ENCODE measurements at places on chromosomes 12 and 14.

GRCh38 chr12:94100211-94100627 lies 48.2 kb upstream of the PLXNC1 start:
- peak; percentile 91 for DNase-seq

- DNase-seq: no peak
Observed at GRCh38 chr14:105881021-105881930, 354.9 kb downstream of the TMEM121 start.

DNA sequence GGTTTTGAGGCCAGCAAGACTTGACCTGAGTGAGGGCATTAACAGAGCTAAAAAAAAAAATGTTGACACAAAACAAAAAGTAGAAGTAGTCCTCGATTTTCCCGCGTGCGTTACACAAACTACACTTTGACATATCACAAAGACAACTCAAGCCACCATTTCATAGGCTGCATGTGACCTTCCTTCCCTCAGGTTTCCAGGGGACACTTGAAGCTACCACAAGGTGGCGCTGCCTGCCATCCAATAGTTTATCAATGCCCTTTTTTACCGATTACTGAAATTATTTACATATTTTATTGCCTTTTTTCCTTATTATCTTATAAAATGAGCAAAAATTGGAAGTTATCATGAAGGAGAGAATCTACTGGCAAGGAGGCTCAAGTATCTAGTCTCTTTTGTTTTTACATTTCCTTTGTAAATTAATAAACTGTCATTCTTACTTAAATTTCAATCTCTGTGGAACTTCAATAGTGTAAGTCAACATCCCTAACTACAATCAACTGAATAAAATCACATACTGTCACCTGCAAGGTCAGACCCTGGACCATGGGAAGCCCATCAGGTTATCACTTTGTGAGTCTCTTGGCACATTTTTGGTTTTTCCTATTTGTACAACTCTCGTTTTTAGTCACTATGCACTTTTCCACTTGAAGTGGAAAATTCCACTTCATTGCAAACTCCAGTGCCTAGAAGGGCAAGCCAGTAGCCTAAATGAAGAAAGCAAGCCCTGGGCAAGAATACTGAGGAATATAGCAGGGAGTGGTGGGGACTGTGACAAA lies 84.6 kb upstream of the CPSF6 start:
- peak; percentile 46 for DNase-seq

DNA sequence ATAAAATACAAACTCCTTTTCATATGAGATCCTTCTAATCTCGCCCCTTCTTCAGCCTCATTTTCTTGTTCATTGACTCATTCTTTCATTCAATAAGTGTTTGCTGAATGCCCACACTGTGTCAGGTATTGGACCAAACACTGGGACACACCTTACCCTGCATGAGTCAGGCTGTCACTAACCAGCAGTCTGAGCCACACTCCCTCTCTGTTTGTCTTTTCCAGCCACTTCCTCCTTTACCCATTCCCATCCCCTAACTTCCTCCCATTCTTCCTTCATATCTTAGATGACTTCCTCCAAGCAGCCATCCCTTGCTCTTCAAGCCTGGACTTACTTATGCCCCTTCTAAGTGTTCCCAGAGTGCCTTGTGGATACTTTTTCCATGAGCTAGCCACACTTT lies 27.0 kb upstream of the HIF1A start:
- no peak for DNase-seq

DNA sequence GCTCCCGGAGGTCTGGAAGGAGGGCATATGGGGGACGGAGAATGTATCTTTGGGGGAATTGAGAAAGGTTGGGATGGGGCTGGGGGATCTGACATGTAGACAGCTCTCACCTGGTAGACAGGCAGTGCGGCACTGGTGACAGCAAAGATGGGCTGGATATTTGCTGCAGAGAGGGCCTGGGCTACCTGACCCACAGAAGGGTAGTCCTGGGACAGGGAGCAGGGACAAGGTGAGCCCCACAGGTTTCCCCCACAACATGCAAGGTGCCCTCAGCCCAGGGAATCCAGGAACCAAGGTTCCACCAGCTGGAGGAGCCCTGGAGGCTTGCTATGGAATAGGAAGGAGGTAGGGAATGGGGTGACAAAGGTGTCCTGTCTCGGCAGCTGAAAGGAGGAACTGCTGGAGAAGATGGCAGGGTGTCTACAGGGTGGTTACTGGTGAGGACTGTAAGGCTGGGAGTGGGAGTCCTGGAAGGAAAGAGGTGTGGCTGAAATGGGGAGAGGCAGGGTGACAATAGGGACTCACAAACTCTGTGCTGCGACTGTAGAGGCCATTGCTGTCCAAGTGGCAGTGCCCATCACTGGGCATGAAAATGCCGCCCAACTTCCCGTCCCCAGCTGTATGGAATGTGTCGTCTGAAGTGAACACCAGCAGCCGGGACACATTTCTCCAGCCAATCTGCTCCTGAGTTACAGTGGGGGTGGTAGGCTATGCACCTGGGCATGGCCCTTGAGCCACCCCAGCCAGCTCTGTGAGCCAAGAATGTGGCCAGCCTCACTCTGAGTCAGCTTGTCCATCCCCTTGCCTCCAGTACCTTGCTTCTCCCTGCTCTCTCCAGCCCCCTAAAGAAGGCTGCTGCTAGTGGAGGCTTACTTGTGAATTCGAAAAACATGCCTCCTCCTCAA lies 11.3 kb downstream of the ITGB7 start:
- DNase-seq: no peak

DNA sequence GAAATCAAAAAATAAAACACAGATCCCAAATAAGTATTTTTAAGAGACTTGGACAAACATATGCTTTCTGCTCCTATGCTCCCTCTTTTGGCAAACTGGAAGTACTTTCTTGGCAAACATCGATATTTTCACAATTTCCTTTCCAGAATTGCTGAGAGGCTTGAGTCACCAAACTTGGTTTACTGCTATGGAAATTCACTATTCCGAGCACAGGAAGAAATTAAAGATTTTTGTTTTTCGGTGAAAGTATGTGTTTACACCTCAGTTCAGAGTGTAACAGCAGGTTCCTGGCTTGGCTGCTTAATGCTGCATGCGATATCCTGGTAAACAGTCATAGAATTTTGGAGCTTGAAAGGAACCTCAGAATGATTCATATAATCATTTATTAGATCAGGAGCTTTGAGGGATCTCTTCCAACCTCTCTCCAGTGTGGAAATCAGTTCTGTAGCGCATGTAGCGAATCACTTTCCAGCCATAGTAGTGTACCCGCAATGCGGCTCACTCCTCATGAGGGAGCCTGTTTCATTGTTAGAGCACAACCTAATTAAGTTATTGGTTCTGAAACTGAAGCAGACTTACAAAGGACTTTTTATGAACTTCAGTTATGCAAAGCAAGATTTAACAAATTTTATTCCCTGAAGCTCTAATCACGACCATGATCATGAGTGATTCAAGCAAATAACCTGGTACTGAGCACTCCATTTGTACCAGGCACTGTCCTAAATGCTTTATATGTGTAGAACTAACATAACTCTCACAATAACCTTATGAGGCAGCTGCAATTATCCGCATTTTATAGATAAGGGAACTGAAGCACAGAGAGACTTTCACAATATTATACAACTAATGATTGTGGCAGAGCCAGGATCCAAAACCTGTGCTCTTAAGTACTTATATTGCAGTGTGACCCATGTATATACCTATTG lies 56.4 kb upstream of the ATP2A2 start:
- peak; percentile 83 for DNase-seq

- no peak for DNase-seq
Observed at GRCh38 chr12:7557227-7557626, 53.6 kb upstream of the CD163 start.

DNA sequence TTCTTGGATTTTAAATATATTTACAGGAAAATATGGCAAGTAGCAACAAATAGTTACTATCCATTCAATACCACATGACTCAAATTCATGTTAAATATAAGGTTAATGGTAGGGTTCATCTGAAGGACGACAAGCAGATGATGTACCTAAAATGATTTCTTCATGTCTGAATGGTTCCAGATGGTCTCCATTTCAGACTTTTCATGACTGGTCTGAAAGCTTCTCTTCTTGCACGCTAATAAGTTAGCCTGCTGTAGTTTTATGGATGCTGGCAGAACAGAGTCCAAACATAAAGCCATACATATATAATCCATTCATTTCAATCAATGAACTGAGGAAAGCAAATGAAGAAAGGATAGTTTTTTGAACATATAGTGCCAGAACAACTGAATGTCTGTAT lies 257.0 kb upstream of the MGAT4C start:
- DNase-seq: peak; percentile 53

- DNase-seq: peak; percentile 70
Observed at GRCh38 chr14:97456958-97457357, 659.8 kb downstream of the VRK1 start.

DNA sequence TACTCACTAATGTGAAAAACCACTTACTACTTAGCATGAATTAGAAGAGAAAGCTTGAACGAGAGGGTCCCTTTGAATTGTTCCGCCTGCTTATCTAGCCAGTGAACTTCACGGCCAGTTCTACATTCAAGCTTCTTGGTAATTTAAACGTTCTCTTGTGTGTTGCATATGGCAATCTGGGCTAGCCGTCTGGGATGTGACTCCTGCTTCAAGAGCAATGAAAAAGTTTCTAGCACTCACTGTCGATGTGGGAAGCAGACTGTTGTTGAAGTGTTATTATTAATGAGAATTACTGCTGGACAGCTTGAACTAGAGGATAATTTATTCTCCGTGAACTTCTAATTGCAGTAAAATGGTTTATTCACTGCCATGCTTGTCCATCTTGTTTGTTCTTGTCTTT lies 93.9 kb downstream of the SLC15A5 start:
- no peak for DNase-seq

GRCh38 chr12:52980650-52981423 lies 25.4 kb upstream of the EIF4B start:
- DNase-seq: peak; percentile 88

GRCh38 chr14:28406196-28406595 lies 360.4 kb upstream of the FOXG1 start:
- peak; percentile 12 for DNase-seq

- DNase-seq: no peak
Observed at GRCh38 chr14:24254630-24255392, 8.2 kb downstream of the TGM1 start.

DNA sequence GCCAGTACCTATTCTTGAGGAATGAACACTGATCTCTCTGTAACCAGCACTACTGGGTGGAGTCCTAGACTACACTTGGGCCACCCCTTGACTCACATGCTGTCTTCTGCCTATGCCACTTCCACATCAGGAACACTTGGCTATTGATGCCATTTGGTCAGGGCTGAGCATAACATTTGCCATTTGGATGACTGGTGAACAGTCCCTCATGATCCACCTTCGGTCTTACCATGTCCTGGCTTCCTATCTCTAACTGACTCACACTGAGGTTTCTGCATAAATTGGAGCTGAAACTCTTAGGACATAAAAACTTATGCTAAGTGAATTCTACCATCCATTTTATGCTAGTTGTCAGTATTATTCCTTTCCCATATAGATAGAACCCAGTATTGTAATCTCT lies 91.7 kb upstream of the PELI2 start:
- no peak for DNase-seq

- no peak for DNase-seq
Observed at GRCh38 chr12:16229676-16230075, 47.8 kb downstream of the SLC15A5 start.

DNA sequence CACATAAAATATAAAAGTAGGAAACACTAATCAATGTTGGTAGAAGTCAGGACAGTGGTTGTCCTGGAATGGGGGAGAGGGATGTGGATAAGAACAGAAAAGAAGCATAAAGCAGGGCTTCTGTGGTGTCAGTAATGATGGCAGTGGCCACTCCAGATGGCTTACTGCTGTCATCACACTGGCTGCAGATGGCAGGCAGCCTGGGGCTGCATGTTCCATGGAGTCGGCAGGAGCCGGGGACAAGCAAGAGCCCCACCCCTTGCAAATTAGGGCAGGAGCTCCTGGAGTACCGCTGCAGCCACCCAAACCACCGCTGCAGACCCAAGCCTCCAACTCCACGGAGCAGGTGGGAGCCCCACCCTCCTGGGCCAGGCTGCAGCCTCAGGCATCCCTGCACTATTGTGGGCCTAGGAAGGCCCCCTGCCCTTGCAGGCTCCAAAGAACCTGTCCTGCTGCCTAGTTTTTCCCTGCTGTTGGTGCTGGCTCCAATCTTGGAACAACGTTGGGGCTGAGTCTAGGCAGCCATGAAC lies 28.8 kb upstream of the SLC5A8 start:
- no peak for DNase-seq

DNA sequence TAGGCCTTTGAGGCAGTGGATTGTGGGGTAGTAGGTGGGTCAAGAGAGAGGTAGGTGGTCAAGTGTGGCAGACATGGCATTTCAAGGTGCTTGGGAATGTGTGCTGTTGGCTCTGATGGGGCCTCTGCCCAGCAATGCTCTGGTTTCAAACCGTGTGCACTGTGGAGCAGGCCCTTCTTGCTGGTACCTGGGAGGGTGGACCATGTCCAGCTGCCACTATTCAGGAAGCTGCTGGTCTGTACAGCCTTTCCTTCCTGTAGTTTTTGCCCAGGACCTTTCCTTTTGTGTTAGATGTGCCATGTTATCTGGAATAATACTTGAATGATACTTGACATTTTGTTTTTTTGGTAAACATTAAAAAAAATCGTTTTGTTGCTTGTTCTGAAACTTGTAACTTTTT lies 14.8 kb downstream of the RIMKLB start:
- no peak for DNase-seq

DNA sequence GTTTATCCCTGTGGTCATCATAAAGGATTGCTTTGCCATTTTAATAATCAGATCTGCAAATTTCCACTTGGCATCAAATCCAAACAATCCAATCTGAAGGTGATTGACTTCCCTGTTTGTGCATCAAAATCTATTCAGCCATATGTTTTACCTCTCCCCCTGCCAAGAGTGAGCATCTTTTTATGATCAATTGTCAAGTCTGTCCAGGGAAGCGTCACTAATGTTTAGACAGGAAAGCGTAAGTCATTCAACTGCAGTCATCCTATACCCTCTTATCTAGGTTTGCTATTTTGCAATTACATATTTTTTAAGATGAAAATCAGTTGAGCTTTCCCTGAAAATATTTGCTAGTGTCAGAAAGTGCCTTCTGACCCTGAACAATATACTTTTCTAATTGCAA lies 1224.1 kb upstream of the SEL1L start:
- no peak for DNase-seq

DNA sequence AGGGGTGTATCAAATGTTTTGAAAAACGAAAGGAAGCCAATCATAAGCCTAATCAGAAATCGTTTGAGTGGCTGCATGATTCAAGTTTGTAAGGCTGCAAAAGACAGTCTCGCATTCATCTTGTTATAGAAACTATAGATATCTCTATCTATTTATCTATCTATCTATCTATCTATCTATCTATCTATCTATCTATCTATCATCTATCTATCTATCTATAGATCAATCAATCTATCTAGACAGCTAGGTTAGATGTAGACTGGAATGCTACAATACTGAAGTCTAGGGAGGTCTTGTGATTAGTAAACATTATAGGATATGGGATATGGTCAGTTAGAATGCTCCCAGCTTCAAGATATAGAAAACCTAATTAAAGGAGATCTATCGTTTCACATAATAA lies 52.2 kb upstream of the BTG1 start:
- no peak for DNase-seq

GRCh38 chr12:64627771-64628170 lies 17.5 kb downstream of the RASSF3 start:
- DNase-seq: peak; percentile 85

GRCh38 chr12:113875691-113876090 lies 90.4 kb downstream of the RBM19 start:
- peak; percentile 75 for DNase-seq

Measured in fibroblast of skin of right biceps (primary cell).